ENCODE measurements at places on chromosomes 2 and 18.

GRCh38 chr2:218985325-218986091, 524 bp upstream of the FEV start:
- DNase-seq, result no peak

DNA sequence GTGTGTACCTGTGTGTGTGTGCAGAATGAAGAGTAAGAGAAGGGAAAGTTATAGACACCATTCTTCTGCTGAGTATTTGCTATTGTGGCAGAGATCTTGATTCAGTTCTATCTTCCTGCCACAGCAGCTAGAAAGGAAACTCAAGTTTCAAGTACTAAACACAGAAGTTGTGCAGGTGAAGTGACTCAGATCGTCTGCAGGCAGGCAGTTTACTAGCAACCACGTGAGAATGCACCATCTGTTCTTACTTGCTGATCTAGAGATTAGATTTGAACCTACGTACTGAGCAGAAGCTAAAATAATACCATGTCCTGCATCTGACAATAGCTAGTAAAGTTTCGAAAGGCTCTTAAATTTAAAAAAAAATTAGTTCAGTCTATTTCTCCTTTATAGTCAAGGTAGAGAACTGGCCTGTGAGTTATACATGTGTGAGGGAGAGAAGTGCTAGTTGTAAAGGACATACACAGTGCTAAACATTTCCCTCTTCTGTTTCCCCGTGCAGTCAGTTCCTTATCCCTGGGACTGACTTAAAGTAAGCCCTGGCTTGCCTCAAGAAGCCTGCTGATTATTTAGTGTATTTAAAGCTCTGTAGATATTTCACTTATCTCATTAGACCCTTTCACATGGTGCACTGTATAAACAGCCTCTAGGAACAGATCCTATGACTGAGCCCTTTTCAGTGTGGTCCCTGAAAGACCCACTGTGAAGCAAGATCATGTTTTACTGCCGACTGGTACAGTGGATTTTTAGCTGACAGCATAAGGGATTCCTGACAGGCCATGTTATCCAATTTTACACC, 45.0 kb downstream of the SLC38A11 start:
- DNase-seq, result no peak

DNA sequence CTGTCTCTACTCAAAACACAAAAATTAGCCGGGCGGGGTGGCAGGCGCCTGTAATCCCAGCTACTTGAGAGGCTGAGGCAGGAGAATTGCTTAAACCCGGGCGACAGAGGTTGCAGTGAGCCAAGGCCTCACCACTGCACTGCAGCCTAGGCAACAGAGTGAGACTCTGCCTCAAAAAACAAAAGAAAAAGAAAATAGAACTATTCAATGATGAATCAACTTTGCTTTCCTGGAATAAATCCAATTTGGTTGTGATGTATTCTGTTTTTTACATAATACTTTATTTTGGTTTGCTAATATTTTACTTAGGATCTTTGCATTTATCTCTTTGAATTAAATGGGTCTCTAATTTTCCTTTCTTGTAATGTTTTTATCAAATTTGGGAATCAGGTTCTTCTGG, 86.3 kb upstream of the MBOAT2 start:
- DNase-seq, result no peak

GRCh38 chr18:38909972-38910371, 1344.4 kb upstream of the CELF4 start:
- DNase-seq, result no peak
